ENCODE measurements at places on chromosomes 3 and 15.

GRCh38 chr3:39255503-39256325 is 24.1 kb downstream of the CX3CR1 start:
- no peak for DNase-seq

DNA sequence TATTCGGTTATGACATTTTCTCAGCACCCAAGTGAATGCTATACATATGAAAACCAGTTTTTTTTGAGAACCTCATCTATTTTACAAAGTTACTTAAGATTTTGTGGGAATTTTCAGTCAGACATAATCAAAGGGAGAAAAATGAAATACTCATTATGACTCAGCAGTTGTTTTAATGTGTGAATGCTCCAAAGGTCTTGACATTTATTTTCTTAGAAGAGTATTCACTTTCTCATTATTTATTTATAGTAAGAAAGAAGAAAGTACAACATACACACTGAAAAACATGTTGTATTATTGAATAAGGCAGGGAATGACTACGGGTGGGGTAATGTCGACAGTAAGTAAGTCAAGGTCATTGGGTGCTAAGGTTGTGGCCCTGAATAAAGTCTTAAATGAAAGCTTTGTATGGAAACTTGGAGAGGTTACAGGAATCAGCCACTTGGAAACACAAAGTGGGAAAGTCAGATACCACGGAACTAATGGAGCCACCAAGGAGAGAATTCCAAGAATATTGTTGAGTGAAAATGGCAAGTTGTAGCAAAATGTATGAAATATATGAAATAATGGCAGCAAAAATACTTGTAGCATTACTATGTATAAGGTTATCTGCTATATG is 844.5 kb downstream of the TBL1XR1 start:
- DNase-seq, result peak; percentile 4

- no peak for DNase-seq
Measured at GRCh38 chr15:74200412-74200815, 2.2 kb downstream of the STRA6 start.

- DNase-seq, result no peak
Measured at GRCh38 chr3:125028657-125029056, 27.1 kb downstream of the HEG1 start.

DNA sequence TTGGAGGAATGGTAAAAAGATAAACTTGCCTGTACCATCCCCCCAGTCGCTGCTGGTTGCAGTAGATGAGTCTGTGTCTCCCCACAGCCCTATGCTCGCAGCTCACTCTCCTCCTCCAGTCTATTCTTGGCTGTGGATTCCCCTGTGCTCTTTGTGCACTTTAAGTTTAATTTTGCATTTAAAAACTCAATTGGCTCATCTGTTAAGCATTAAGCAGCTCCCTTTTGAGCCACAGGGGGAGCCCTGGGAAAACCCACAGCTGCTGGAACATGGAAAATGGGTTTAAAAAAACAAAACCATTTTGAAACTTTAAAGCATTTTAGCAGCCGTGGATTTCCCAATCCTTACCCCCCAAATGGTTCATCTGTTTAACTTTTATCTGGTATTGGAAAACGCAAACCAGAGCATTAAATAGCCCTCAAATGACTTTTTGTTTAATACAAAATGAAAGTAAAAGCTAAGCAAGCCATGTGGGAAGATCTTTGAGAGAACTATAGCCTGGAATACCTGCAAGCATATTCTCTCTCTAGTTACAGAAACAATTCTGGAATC is 536.9 kb downstream of the ZIC1 start:
- DNase-seq, result peak; percentile 60

DNA sequence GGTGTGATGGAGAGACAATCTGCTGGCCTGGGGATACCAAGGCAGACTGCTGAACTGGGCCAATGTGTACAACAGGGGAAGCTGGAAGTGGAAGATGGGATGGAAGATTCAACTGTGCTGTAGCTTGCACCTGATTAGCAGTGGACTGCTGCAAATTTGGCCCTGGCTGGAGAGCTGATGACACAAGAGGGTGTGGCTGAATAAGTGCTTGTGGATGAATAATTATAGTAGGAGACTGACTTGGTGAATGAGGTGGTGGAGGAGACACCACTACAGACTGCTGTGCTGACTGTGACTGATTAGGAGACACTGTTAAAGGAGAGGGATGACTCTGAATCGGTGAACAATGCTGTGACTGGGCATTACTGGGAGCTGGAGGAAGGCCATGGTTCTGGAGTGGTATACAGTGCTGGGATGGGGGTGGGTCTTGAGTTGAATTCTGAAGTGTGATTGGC is 52.5 kb downstream of the PHC3 start:
- no peak for DNase-seq

- DNase-seq, result no peak
Measured at GRCh38 chr3:120052225-120052624, 42.0 kb downstream of the GSK3B start.

- peak; percentile 87 for DNase-seq
Measured at GRCh38 chr3:161104561-161105551, at the start of gene B3GALNT1. TSS of gene B3GALNT1 (minus strand) at chr3:161105349. CDS start at chr3:161086754, 18,595 bp downstream.

GRCh38 chr15:74170875-74171578 is 2.5 kb upstream of the ISLR start:
- DNase-seq, result no peak

GRCh38 chr3:49428752-49429080 is 408 bp downstream of the NICN1 start:
- DNase-seq, result no peak

DNA sequence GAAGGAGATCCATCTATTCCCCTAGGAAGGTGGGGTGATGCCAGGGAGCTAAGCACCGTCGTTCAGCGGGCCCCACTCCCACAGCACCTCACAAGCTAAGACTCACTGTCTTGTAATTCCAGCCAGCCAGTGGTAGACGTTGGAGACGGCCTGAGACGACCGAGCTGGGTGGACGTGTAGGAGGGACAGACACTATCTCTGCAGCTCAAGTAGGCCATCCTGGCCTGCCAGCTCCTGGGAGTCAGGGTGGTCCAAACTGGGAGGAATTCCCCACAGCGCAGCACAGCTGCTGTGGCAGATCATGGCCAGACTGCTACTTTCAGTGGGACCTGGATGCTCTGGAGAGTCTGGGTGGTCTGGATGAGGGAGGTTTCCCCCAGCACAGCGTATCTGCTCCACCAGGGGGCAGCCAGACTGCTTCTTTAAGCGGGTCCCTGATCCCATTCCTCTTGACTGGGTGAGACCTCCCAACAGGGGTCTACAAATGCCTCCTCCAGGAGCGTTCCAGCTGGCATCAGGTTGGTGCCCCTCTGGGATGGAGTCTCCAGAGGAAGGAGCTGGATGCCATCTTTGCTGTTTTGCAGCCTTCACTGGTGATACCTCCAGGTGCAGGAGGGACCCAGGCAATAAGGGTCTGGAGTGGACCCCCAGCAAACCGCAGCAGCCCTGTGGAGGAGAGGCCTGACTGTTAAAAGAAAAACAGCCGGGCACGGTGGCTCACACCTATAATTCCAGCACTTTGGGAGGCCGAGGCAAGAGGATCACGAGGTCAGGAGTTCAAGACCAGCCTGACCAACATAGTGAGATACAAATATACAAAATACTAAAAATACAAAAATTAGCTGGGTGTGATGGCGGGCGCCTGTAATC is 27.6 kb downstream of the GNB5 start:
- peak; percentile 22 for DNase-seq

GRCh38 chr15:87740655-87741344 is 515.7 kb downstream of the NTRK3 start:
- no peak for DNase-seq

DNA sequence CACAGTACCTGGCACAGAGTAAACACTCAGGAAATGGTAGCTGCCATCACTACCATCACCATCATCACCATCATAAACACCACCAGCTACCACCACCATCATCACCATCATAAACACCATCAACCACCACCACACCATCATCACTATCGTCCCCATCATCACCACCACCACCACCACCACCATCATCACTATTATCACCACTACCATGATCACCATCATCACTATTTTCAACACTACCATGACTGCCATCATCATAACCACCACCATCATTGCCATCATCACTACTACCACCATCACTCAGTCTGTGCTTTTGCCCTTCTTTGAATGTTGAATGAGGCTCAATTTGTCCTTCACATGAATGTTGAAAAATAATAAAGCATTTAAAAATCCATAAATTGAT is 21.2 kb upstream of the IL16 start:
- DNase-seq, result no peak

DNA sequence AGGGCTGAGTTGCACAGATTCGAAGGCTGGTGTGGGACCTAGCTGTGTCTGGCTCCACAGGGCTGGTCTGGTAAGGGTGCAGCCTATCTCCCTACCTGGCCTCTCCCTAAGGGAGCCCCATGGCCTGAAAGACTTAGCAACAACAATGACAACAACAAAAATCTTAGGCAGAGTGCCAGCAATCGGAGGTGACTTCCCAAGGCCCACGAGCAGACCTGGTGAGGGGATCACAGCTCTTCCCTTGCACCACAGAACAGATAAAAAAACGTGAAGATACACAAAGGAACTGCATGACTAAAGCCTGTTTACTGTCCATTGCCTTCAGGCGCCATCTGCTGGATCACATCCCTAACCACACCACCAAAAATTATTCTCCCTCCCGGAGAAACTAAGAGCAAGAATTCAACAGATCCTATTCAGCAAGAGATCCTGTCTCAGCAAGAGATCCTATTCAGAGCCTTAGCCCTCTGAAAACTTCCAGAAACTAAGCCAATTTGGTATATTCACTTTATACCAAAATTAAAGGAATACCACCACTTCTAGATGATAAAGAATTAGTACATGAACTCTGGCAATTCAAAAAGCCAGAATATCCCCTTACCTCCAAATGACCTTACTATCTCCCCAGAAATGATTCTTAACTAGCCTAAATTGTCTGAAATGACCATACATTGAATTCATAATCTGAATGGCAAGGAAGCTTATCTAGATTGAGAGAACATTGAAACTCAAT is 24.1 kb upstream of the OR5K4 start:
- DNase-seq, result peak; percentile 84

DNA sequence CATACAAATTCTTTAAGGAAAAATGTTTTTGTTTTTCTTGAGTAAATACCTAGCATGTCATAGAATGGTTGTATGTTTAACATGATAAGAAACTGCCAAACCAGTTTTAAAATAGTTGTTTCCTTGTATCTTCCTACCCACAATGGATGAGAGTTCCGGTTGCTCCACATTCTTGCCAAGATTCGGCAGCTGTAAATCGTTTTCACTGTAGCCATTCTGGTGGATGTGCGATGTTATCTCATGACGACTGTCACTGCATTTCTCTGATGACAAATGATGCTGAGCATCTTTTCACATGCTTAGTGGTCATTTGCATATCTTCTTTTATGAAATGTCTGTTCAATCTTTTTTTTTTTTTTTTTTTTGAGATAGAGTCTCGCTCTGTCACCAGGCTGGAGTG is 36.6 kb upstream of the SH3GL3 start:
- no peak for DNase-seq

DNA sequence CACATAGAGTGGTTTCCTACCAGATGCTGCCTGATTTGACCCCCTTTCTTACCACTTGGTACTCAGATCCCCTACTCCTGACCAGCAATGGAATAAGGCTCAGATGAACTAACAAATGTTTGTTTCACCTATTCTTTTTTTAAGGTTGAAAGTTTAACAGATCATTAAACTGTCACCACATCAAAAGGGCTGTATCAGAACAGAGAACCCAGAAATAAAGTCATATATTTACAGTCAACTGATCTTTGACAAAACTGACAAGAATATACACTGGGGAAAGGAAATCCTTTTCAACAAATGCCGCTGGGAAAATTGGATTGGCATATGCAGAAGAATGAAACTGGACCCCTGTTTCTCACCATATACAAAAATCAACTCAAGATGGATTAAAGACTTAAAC is 56.0 kb downstream of the GPR176 start:
- no peak for DNase-seq

GRCh38 chr3:60010781-60011180 is 961.0 kb upstream of the CFAP20DC start:
- no peak for DNase-seq

DNA sequence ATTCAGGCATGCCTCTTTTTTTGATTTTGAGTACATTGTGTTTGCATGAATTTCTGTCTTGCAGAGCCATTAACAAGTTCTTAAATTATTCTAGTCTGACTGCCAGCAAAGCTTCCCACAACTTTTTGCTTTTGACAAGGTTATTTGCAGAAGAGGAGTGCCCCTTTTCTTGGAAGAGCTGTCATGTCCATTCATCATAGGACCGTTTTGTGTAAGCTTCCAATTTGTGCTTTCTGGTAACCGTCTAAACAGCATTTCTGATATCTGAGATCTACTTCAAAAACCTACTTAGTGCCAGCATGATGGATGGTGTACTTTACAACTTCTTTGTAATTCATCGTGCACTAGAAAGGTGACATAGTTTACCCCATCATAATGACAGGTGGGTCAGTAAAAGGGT is 379.7 kb downstream of the NAALADL2 start:
- no peak for DNase-seq

GRCh38 chr3:128277378-128278069 is 124.2 kb downstream of the EEFSEC start:
- DNase-seq, result peak; percentile 16

DNA sequence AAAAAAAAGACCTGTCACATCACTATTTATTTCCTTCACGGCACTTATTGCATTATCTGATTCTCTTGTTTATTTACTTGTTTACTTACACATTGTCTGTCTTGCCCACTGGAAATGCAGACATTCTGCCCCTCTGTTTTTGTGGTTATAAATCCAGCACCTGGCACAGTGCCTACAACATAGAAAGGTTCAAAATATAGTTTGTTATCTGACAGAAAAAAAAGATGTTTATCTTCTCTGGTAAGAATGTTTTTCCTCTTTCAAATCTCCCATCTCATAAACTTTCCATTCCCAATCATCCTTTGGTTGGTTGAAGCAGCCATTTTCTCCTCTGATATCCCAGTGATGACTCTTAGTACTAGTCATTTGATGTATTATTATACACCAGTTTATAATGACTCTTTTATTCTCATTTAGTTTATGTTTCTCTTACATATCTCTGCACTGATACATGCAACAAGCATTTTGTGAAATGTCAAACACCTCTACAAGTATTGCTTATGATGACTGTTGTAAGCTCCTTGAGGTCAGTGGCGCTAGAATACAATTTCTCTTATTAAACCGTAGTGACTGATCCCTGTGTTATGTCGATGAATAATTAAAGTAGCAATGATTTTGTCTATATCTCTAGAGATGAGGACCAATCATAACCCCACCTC is 398.4 kb upstream of the TBL1XR1 start:
- DNase-seq, result no peak

DNA sequence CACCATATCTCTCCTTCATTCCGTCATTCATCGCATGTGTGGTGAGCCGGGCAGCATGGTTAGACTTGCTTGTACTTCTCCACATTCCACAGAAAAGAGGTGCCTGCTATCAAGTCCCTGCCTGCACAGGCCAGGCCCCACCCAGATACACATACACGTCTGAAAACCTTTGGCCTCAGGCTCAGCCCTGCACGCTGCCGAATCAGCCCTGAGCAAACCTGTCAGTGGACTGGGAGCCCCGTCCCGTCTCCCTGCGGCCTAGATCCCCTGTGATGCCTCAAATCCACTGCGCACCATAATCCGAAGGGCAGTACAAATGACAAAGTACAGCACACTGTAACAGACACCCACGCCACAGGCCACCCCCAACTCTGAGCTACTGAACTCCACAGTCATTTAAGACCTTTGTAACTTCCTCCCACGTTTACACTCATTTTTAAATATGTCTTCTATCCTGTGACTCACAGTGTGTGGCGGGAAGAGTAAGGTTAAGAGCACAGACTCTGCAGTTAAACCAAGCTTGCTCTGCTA is 67.1 kb downstream of the MB21D2 start:
- no peak for DNase-seq

GRCh38 chr3:142947352-142947751 is 16.1 kb downstream of the PAQR9 start:
- no peak for DNase-seq

GRCh38 chr3:104750581-104750980 is 616.1 kb upstream of the ALCAM start:
- DNase-seq, result no peak

GRCh38 chr3:39170461-39170860 is 17.1 kb upstream of the CSRNP1 start:
- no peak for DNase-seq

Data from eye (tissue), 1 donor.